WTC11 (cell line): ENCODE measurements at places on chromosomes 11 and 22.

DNA sequence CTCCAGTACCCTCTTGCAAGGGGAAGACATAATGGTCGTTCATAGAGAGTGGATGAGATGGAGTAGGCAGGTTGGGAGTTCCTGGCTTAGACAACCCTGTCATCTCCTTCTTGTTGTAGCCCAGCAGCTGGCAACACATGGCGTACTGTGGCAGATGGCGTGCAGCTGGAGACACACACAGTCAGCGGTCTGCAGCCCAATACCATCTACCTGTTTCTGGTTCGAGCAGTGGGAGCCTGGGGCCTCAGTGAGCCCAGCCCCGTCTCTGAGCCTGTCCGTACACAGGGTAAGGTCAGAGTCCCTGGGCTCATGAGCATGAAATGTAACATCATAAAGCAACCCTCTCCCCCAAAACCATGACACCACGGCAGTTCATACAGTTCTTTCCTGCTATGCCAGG lies 8.7 kb downstream of the ROBO3 start:
- no peak for DNase-seq

GRCh38 chr11:112558691-112559090 lies 298.0 kb upstream of the PLET1 start:
- no peak for DNase-seq

DNA sequence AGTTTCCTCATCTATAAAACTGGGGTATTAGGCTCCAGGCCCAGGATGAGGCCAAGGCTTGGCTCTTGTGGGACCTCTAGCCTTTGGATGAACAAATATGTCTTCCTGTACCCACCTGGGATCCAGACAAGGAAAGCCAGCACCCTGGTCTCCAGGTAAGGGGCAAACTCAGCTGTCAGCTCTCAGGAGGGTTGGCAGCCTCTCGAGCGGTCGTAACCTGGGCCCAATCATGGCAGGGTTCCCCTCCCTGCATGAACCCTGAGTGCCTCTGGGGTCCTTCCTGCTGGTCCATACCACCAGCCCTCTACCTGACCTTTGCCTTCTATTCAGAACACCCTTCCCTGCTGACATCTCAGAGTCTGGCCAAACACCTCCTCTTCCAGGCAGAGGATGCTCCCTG lies 19.6 kb downstream of the SLC22A12 start:
- DNase-seq = no peak

DNA sequence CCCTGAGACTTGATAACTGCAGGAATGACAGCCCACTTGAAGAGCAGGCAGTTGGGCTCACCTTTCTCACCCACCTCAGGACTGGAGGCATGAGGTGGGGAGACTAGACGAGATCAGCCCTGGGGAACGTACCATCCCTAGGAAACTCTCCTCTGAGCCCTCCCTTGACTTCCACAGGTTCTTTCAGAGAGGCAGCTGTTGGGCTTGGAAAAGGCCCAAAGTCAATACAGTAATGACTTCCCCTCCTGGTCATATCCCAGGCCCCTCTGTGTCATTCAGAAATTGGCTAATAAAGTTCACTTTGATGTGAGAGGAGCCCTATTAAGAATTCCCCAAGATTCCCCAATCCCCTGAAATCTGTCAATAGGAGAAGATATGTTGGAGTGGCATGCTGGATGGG lies 5.8 kb upstream of the NECTIN1 start:
- DNase-seq = no peak

DNA sequence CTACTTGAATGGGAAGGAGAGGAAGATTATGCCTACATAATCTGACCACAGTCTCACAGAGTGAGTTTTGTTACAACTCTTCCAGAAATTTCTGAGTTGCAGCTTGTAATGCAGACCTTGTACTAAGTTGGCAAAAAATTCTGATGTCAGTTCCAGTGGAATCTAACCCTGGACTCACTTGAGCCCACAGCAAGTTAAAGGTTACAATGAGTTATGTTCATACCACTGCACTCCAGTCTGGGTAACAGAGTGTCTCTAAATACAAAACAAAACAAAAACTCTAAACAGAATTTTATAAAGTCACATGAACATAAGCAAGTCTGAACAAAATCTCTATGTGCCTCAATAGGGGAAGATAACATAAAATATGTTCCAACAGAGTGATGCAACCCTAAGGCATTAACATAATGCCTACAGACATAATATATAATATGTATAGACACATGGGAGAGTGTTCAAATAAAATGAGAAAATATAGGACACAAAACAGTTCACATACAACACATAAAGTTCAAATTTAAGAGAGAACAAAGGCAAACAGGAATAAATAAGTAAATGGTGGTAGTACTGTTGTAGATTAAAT lies 1.1 kb downstream of the GLYAT start:
- no peak for DNase-seq

GRCh38 chr11:116773203-116774097 lies 663 bp upstream of the BUD13 start:
- DNase-seq = no peak

GRCh38 chr11:111966678-111967077 lies 29.5 kb downstream of the DIXDC1 start:
- no peak for DNase-seq

GRCh38 chr11:95058621-95059020 lies 8.1 kb upstream of the SRSF8 start:
- DNase-seq = no peak

- no peak for DNase-seq
Observed at GRCh38 chr11:10669258-10670033, 24.1 kb downstream of the IRAG1 start.

- DNase-seq = no peak
Observed at GRCh38 chr22:33923033-33923432, 2.8 kb upstream of the LARGE1 start.

GRCh38 chr11:129935723-129936122 lies 40.3 kb upstream of the NFRKB start:
- no peak for DNase-seq

DNA sequence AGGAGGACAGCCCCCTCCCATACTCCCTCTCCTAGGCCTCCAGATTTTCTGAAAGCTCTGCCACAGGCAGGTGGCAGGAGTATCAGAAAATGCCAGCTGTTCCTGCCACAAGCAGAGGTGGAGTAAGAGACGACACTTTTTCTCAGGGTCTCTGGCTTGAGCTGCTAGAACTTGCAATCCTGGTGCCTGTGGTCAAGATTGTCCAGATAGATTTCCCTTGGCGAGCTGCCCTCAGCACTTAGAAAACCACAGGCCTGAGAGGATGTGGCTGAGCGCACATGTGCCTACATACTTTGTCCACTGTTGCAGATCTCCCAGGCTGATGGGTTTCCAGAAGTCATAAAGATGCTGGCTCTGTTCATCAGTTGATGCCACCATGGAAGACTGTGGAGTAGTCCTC lies 65.7 kb upstream of the NAV2 start:
- no peak for DNase-seq

- no peak for DNase-seq
Observed at GRCh38 chr11:86706338-86707131, 34.1 kb upstream of the ME3 start.

DNA sequence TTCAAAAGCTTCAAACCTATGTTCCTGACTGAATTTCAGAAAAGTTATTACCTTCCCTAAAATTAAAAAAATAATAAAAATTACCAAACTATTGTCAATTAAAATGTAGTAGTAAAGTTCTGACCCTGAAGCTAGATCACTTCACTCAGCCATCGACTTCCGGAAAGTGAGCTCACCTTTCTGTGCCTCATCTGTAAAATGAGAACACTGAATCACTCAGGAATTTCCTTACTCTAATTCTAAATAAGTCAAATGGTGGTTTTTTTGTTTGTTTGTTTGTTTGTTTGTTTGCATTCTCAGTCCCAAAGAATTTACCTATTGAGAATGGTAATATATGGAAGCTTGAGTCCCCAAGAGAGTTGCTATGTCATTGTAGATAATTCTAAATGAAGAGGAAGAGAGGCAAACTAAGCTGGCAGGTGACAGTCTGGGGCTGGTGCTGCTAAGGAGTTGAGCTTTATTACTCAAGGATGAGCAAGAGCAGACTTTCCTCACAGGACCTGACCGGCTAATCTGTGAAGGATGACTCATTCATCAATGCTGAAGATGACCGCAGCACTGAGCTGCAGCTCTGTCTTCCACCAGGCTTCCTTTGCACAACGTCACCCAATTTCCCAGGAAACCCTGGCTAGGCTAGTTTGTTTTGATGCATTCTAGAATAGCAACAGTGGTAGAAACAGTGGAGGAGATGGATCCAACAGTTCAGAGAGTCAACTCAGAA lies 248.8 kb downstream of the RAB38 start:
- no peak for DNase-seq

GRCh38 chr11:16293204-16293681 lies 63.1 kb downstream of the SOX6 start:
- DNase-seq = no peak

DNA sequence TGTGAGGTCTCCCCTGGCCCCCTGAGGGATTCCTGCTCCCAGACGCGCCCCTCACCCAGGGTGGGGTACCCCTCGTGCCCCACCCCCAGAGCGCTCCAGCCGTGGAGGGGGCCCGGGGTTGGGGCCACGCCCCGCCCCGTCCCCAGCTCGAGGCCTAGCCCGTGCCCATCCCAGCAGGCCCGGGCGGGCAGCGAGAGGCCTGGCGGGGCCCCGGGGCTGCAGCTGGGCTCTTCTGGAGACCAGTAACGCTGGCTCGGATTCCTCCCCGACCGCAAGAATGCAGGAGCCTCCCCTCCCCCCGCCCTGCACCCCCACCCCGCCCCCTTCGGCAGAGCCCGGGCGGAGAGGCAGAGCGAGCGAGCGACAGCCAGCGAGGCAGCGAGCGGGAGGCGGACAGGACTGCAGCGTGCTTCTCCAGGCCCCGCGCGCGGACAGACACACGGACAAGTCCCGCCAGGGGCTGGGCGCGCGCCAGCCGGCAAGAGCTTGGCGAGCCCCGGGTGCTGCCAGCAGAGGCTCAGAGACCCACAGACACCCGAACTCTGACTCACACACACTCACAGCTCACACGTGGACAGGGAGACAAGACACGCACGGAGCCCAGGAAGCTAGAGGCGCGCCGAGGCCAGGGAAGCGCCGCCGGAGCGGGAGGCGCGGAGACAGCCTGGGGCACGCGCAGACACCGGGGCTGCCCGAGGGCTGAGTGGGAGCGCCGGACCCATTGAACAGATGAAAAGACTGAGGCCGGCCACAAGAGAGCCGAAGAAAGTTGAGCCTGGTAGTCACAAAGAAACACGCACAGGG lies 15.2 kb downstream of the BCL9L start:
- peak; percentile 80 for DNase-seq

GRCh38 chr11:12485328-12485727 lies 108.0 kb downstream of the PARVA start:
- no peak for DNase-seq

DNA sequence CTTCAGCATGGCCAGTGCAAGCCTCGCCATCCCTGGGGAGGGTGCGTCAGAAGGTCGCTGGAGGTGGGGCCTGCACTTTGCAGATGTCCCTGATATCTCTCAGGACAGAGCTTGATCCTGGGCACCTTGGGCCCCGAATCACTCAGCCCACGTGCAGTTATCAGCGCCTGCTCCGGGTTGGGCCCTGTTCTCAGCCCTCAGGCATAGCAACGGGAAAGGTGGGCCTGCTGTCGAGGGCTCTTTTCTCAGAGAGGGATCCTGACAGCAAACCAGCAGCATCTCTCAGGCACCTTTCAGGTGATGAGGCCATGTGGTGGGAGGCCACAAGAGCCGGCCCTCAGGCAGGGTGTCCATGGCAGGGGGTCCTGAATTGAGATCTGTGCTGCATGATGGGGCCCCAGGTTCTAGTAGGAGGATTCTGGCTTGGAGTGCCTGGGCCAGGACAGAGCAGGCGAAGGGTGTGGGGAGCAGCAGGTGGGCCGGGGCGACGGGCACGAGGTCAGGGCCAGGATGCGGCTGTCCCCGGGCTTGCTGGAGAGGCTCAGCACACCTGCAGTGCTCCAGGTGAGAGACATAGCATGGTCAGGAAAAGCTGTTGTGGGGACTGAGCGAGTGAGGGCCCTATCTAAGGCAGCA lies 280.5 kb downstream of the TBC1D22A start:
- no peak for DNase-seq

DNA sequence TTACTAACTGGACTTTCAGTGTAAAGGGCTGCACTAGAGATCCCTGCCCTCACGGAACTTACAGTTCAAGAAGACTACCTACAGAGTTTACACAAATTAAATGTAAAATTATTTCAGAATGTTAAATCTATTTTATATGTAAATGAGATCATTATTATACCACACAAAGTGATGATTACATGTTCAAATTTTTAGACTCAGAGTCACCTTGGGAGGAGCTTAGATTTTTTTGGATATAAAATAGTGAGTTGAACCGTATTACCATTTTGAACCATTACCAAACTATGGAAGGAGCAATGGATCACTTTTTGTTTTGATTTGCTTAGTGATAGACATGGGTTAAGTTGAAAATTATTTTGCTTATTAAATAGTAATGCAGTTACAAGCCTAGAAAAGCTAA lies 1.6 kb downstream of the IPO7 start:
- no peak for DNase-seq

- DNase-seq = peak; percentile 74
Observed at GRCh38 chr11:124114942-124115781, at the start of gene VWA5A. Gene VWA5A (plus strand): TSS chr11:124115450. CDS start chr11:124117512, 2,062 bp downstream.

DNA sequence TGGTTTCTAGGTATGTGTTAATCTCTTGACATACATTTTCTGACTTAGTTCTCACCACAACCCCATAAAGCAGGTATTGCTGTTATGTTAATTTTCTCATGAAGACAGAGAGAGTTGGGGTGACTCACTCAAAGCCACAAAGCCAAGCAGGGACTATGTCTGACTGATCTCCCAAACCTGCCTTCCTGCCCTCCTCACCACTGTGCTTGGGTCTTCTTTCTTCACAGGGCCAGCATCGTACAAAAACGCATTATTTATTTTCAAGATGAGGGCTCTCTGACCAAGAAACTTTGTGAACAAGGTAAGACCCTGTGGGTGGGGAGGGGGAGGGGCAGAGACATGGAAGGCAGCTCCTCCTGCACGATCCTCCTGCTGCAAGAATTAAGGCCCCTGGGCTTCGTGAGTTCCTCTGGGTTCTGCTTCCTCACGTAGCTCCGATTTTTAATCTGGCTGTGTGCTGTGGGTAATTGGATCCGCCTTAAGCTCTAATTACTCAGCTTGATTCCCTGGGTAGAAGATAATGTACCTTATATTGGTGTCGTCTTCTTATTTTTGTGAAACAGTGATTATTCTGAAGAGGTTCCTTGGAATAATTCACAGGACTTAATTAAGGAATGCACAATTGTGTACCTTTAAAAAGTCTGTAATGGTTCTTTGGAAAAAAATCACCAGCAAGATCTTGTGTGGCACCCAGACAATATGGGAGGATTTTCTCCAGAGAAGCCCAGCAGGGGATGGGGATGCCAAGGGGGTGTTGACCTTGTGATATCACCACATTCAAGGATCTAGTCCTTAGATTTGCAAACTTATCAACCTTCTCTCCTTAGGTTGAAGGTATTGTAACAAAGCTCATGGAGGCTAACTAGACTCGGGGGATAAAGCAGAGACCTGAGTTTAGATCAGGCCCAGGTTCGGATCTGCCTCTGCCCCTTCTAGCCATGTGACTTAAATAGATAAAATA lies 112.9 kb downstream of the SPON1 start:
- DNase-seq = peak; percentile 23
